HS-5 (cell line): ENCODE measurements at places on chromosomes 1 and 21.

DNA sequence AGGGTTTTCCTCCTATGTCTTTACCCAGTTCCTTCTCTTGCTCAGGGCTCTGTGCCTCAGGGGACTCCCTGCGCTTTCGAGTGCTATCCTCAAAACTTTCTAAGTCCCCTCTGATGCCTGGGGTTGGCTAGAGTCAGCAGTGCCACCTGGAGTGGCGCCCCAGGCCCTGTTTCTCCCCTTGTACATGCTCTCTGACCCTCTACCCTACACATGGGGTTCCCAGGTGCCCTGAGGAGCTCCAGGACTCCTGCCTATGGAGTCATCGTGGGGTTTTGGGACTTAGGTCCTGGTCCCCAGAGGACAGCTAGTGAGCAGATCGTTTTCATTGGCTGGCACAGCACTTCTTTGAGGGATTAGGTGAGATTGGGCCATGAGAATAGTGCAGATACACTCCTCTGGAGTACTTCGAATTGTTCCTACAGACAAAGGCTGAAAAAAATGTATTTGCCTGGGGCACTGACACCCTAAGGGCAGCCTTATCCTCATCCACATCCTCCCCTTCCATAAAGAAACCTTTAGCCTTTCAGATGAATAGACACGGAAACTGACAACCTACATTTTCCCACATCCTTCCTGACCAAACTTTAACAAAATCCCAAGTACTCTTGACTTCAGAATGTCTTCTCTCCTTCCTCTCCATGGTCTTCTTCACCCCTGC is 41.5 kb downstream of the LGR6 start:
- DNase-seq: no peak

DNA sequence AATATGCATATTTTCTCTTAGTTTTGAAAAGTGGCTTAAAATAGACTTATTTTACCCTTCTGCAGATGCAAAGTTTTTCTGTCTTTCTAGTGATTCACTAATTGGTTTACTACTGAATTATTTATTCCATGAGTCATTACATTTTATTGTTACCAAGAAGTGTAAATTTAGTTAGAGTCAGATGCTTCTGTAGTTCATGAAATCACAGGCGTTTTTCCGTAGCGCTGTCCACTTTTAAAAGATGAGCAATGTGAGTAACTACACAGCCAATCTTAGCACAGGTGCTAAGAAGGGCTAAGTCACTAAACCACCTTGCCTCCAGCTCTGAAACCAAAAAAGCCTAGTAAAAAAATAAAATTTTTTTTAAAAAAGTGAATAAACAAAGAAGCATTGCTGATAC is 24.7 kb downstream of the RGS13 start:
- DNase-seq: no peak

DNA sequence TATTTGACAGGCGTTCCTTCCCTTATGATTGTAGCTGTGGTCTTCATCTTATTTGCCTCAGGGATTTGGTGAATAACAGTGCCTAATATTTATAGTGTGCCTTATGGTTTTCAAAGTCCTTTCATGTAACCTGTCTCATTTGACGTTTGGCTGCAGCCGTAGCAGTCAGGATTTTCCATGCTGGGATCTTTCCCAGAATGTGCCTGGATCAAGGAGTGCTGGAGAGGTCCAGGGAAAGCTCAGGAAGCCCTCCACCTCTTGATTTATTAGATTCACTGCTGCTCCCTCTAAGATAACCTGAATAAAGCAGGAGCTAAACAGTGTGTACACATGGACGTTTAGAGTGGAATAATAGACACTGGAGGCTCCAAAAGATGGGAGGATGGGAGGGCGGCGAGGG is 5.2 kb downstream of the C1orf21 start:
- DNase-seq: no peak

DNA sequence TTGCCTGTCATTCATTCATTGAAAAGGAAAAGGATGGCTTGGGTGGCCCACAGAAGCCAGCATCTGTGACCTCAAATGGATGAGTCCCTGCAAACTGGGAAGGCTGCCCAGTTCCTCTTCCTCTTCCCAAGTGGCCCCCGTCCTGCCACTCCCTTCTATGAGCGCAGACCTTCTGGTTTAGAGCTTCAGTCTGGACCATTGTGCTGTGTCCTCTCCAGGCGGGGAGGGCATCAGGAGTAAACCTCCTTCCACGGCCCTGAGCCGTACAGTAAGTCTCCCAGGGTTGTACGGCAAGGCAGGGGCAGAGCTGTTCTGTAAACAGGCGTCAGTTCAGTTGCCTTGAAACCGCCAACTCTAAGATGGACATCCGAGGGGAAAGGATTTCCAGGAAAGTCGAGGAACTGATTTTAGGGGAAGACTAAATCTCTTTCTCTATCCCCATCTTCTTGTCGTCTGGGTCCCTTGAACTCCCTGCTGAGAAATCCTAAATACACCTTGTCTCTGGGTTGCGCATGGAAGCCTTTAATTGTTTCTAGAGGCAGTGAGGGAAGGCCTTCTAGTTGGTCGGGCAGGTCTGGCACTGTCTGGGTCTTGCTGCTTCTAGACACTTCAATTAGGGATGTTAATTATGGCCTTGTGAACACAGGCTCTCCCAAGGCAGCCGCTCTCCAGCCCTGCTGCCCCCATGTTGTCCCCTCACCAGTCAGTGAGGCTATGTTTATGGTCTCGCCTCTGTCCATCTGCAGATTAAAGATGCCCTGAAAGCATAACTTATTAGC is 22.1 kb downstream of the SOX13 start:
- no peak for DNase-seq

GRCh38 chr1:67883069-67883468 is 49.8 kb upstream of the GNG12 start:
- DNase-seq: peak; percentile 75

DNA sequence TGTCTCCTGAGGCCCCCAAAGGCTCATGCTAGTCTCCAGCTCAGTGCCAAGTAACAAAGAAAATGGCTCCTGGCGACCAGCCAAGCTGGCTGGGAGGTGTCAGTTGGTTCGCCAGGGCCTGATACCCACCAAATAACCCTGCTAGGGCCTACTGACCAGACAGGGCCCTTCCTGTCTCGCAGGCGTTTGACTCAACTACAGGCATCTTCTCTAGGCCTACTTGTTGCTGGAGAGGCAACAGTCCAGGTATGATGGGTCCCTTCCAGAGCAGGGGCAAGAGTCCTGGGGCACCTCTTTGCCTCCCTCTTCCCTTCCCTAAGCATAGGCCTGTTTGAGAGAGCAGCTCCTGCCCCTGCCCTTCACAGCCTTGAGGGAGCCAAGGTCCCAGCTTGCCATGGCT is 147.9 kb upstream of the VANGL1 start:
- no peak for DNase-seq

- DNase-seq: no peak
These were observed 3.1 kb downstream of the BSDC1 start for GRCh38 chr1:32390904-32391870.

DNA sequence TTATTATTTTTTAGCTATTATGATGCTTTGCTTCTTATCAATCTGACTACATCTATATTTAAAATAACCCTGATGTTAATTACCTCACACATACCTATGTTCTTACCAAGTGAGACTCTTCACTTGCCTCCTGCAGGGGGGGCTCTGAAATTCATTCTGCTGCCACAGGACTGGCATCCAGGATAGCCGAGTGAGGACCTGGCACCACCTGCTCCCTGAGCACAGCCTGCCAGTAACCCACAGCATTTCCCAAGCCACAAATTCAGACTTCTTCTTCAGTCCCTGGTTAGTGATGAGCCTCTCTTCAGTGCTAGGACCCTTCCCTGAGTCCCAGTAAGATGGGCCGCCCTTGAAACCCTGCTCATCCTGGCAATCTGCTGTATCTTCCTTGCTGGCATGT is 296.5 kb upstream of the PLXNA2 start:
- no peak for DNase-seq

DNA sequence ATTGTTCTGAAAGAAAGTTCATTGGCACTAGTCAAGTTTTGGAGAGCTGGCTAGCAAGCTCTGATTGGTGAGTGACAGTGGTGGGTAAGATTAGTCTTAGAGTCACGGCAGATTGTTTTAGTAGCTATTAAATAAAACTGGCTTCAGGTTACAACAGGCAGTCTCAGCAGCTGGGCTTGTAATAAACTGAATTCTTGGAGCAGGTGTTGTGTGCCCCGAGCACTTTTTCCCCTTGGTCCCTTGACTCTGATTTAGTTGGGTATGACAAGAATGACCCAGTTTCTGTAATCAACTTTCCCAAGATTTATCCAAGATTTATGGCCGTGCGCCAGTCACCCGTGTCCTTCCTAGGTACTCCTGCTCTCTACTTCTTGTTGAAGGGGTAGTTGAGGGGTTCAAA is 40.2 kb downstream of the TBCE start:
- DNase-seq: no peak

GRCh38 chr1:209435654-209436566 is 147.6 kb upstream of the CAMK1G start:
- DNase-seq: peak; percentile 54

DNA sequence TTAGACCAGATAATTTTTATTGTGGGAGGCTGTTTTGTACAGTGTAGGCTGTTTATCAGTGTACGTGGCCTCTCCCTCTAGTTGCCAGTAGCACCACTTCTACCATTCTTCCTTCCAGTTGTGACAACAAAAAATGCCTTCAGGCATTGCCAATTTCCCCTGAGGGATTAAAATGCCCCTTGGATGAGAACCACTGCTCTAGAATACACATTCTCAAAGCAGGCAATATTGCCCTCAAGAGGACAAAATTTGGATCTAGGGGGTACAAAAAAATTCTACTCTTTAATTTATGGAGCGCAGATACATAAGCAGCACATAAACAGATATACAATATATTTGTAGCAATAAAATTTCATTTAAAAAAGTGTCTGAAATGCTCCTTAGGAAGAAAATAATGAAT is 674.6 kb downstream of the PTPRC start:
- no peak for DNase-seq

DNA sequence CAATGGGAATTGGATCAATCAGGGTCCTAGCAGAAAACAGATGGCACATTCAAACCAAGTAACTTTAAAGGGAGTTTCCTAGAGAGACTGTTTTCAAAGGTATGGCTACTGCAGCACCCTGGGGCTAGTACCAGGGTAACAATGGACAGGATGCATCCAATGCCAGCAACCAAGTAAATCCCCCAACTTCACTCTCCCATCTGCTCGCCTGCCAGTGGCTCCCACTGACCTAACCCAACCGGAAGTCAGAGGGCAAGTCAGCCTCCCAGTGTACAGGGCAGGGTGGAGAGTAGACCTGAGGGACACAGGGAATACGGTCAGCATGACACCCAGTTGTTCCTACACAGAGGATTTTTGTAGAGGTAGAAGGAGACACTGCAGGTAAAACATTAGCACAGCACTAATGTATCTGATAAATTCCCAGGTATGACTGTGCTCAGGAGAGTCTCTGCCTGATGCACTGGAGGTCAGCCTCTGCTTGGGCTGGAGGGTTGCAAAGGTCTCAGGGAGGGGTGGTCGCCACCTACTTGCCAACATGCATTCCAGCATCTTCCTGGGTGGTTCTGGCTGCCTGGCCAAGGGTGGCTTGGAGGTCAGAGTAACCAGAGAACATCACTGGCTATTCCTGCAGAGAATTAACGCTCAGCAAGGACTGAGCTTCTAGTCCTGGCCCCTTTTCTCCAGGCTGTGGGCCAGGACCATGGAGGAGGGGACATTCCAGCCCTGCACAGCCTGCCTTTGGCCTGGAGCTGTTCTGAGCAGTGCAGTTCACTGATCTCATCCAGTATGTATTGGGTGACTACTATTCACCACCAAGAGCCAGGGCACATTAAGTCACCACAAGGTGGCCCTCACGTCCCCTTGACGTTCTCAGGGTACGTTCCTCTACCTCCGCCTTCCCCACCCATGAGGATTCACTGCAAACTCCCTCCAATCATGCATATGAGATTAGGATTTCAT is 5.1 kb upstream of the GJA4 start:
- DNase-seq: no peak

- peak; percentile 40 for DNase-seq
These were observed 35.2 kb upstream of the KCNJ15 start for GRCh38 chr21:38221594-38221993.

DNA sequence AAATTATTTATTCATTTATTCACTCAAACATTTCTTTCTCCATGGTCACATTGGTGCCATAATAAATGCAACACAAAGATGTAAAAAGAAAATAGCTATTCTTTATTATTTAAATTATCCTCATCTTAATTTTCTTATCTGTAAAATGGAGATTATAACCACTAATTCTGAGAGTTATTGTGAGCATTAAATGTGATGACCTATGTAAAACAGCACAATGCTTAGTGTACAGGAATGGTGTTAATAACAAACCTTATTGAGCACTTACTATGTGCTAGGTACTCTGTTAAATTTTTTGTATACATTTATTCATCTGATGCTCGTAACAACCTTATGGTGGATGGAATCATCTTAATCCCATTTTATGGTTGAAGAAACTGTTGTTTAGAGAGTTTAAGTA is 84.6 kb downstream of the NTMT2 start:
- no peak for DNase-seq

DNA sequence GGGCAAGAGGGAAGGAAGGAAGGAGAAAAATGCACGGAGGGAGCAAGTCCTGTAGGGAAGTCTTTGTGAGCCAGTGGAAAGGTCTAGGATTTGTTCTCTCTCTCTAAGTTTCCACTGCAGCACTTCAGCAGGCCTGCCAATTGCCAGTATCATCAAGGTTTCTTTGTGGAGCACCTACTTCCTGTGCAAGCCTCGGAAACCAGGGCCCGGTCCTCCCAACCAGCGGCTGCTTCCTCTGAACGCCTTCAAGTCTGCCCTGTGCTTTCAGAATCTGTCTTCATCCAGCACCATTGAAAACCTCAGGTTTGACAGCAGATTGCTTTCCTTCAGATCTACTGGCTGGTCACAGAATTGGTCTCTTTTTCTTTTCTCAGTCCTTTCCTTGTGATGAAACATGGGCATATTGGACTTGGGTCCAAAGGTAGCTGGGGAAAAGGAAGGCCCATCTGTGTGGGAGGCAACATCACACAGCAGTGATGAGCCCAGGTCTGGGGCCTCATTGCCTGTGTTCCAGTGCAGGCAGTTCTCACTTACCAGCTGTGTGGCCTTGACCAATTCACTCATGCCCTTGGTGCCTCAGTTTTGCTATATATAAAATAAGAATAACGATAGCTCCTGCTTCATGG is 144.5 kb downstream of the SEC16B start:
- no peak for DNase-seq

DNA sequence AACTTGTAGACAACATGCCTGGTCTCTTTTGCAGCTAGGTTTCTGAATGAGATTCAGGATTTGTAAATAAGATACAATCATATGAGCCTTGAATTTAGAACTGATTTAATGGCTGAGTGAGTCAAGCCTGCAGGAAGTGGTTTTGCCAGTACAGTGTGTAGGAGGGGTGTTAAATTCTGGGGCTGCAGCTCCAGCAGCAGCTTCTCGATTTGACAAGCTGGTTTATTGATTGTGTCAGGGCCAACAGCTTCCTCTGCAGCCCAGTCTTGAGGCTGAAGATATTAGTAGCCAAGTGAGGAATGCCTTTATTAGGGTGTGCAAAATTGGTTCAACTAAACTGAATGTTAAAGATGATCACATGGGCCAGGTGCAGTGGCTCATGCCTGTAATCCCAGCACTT is 11.5 kb upstream of the PLA2G5 start:
- peak; percentile 61 for DNase-seq

DNA sequence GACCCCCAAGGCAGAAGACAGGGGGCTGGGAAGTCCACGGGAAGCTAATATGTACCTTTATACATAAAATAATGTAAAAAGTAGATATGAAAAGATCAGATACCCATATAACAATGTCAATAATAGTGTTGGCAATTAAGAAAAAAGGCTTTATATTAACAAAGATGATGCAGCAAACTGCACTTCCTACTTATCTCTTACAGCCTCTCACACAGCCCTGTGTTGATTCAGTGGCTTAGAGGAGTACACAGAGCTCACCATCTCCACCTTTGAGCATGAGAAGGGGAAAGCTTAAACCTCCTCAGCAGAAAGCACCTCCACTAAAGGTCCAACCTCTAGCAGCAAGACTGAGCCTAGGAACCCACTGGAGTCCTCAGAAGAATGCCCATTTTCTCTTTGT is 7.2 kb upstream of the VSIG8 start:
- DNase-seq: no peak
